ENCODE measurements at places on chromosomes 3 and 15.

GRCh38 chr3:56061279-56061626, 407.0 kb downstream of the ERC2 start:
- no peak for DNase-seq

GRCh38 chr15:99387421-99388168, 136.3 kb downstream of the LRRC28 start:
- DNase-seq: no peak

DNA sequence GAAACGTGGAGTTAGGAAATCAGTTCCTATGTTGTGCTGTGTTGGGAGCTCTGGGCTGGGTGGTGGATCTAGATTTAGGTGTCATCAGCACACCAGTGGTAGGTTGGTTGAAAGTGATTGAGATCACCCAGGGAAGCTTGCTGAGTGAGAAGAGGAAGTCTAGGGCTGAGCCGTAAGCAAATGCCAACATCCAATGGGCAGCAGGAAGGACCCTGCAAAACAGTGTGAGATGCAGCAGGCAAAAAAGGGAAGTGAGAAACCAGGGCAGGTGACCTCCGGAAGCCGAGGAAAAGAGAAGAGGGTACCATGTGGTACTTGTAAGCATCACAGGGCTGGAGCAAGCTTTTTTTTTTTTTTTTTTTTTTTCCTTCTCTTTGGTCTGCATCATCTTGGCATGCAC, 15.9 kb upstream of the COPG1 start:
- peak; percentile 97 for DNase-seq

- DNase-seq: no peak
These were observed 80.0 kb downstream of the USP13 start for GRCh38 chr3:179732661-179733348.

DNA sequence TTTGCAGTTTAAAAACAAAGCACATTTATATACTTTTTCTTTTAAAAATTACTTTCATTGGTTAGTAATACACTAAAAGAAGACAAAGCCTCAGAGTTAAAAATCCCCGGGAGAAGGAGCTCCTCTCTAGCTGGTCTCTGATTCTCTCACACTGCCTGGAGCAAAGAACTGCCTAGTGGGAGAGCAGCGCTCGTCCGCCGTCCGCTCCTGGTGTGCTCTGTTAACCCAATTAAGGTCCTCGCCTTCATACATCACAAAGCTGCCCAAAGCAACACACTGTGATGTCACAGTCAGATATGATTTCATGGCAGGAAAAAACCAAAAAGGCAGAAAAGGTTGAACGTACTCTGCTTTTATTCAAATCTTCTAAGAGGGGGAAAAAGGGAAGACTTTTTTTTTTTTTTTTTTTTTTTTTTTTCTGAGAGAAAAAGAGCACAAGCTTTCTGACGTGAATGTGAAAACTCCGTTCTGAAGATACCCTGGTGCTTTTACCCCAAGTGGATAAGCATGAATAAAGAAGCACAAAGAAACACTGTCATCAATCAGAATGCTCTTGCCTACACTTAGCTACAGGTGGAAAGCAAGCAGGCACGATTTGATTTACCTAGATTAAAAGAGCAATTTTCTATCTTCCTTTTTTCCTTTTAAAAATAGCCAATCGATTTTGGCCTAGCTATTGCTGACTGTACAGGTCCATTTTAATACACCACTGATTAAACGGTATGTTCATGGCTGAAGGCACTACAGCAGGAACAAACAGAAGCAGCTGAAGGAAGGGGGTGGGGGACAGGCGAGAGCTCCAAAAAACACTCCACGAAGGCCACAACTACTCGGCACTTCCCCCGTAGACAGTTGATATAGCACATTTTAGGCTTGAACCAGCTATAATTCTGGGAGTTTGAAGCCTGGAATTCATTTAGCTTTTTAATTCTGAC, 115.2 kb downstream of the TIGIT start:
- DNase-seq: no peak

GRCh38 chr3:145190138-145190537, 970.8 kb downstream of the PLOD2 start:
- no peak for DNase-seq

DNA sequence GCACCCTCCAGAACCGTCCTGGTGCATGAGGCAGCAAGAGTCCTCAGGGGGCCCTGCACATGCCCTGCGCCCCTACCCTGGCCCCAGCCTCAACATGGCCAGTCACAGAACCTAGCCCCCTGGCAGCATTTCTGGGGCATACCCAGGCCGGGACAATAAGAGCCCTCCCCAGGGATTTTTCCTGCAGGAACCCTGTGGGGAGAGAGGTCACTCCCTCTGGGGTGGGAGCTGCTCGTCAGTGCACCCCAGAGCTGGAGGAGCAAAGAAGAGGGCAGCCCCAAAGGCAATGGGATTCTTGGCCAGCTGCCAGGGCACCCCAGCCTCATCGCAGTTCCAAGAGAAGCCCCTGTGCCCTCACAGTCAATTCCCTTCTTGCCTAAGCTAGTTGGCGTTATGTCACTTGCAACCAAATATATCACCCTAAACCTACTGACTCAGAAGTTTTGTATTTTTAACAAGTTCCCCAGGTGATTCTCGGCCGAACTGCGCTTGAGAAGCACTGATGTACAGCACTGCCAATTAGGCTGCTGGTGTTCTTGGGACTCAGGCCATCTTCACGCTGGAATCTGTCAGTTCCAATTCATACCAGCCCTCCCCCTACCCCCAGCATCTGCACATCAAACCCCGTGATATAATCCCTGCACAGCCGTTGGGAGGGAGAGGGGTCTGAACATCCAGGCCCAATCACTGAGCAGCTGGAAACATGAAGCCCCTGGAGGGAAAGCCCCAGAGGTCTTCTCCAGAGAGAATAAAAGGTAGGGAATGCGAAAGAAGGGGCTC, 87.5 kb upstream of the PRR20G start:
- no peak for DNase-seq

DNA sequence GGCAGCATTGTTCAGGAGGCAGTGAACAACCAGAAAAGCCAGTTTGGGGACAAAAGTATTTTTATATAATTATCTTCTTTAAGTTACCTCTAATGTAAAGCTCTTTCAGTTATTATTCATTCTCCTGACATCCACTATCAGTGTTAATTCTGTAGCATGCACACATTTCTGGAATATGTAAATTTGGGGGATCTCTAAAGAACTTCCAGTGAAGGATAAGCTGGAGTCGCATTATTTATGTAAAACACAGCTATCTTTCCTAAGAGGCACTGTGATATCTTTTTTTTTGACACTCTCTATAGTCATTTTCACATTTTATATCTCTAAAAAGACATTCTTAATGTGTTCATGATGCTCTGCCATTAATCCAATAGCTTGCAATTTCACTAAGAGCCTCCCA, 26.7 kb downstream of the SATB1 start:
- no peak for DNase-seq

DNA sequence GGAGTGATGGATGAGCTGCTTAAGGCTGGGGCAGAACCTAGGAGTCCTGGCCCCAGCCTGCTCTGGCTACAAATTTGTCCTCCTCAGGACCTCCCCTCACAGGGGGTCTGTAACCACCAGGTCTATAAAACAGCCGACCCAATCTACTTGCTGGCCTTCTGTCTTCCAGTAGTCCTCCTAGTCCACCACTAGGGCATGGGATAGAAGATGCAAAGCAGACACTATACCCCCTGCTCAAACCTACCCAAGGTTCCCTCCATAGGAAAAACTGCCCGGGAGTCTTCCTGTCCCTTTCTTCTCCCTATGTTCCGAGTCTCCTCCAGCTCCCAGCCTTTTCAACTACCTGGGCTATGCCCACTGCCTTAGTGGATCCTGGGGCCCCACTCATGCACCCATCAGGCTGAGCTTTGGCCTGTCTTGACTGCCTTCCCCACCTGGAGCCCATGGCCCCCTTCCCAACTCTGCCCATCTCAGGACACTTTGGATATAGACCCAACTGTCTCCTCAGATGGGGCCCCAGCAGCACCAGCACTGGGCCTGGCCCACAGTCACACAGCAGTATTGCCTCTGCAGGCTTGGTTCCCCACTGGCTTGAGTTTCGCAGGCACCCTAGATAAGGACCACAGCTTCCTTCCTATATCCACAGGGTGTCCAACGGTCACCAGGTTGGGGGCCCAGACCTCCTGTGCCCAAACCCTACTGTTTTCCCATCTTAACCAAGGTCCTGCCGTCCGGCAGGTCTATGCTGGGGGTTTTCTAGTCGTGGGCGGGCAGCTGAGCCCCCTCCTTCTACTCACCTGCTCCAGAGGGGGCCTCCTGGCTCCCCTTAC, 1.1 kb downstream of the HYAL3 start:
- peak; percentile 21 for DNase-seq

- no peak for DNase-seq
These were observed 13.9 kb upstream of the PRICKLE2 start for GRCh38 chr3:64238971-64239667.

- no peak for DNase-seq
These were observed 569.3 kb downstream of the MECOM start for GRCh38 chr3:169094204-169094603.

DNA sequence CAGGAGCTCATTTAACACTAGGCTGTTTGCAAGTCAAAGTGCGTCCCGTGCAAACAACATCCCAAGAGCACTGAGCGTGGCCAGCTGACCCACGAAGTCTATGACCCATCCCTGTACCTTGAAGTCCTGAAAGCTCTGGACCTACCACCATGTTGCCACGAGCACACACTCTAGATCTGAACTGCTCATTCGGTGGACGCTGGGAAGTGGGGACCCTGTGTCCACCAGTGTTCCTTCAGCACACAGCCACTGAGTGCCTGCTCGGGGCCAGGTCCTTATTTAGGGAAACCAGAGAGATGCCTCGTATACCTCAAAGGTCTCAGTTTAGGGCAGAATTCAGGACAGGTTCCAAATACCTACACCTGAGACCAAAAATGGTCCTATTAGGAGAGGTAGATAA, 236.9 kb downstream of the XXYLT1 start:
- DNase-seq: no peak

DNA sequence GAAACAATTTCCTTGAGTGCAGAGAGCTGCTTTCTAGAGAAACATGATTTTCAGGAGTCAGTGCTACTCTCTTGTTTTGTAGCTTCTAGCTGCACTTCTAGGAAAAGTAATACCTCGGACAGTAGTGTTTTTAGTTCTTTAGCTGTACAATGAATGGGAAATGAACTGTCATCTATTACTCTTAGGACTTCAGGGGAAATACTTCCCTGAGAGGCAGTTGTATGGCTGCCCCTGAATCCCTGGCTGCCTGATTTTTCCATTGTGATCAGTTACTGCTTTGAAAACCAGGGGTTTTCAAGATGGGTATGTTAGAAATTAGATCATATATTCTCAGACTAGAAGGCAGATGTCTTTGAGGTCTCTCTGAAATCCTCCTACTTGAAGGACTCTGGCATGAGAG, 200.3 kb upstream of the SEMA6D start:
- no peak for DNase-seq

- no peak for DNase-seq
These were observed 2.1 kb upstream of the CCDC33 start for GRCh38 chr15:74233851-74234597.

- no peak for DNase-seq
These were observed 3.3 kb upstream of the WNT5A start for GRCh38 chr3:55490276-55490913.

Data from inflammatory macrophage treated with lipopolysaccharide for 4 hours (primary cell).